Epithelial cell of prostate (primary cell): ENCODE measurements at places on chromosomes 13 and 19.

DNA sequence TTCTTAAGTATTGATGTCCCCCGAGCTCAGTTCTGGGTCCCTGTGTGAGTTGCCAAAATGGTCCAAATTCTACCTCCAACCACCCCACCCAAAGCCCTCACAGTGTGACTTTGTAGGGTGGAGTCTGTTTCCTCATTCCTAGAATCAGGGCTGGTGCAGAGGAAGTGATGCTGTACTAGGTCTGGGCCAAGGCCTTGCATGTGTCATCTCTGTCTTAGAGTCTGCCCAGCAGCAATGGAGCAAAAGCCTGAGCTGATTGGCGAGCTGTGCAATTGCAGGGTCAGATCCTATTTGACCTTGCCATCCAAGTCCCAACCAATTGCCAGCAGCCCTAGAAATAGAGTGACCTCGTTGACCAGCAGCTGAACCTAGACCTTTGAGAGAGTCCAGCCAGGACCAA, 97.0 kb upstream of the ANKRD10 start:
- DNase-seq = no peak

DNA sequence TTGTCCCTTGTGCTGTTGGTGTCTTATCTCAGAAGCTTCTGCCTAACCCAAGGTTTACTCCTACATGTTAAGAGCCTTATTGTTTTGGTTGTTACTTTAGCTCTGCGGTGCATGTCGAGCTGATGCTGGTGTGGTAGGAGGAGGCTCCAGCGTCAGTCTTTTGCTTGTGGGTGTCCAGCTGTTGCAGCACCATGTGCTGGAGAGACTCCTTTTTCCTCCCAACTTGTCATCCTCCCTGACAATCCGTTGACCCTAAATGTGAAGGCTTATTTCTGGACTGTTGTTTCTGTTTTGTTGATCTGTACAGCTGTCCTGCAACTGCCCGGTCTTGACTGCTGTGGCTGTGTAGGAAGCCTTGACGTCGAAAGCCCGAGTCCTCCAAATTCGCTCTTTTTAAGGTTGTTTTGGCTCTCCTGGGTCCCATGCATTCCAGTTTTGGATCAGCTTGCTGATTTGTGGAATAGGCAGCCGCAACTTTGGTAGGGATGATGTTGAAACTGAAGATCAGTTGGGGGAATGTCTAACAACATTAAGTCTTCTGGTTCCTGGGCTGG, 15.3 kb downstream of the NAXD start:
- DNase-seq = no peak

DNA sequence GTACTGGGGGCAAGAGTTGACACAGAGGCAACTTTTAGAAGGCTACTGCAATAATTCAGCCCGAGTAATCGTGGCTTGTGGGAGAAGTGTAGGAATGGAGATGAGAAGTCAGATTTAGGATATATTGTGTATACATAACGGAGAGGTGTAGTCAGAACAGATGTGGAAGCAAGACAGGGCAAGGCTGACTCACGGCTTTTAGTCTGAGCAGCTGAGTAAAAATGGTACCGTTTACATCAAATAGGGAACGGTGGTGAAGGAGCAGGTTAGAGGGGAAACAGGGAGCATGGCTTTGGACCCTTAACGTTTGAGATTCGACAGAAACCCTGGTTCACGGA, 796 bp upstream of the LSM14A start:
- DNase-seq = peak; percentile 34

DNA sequence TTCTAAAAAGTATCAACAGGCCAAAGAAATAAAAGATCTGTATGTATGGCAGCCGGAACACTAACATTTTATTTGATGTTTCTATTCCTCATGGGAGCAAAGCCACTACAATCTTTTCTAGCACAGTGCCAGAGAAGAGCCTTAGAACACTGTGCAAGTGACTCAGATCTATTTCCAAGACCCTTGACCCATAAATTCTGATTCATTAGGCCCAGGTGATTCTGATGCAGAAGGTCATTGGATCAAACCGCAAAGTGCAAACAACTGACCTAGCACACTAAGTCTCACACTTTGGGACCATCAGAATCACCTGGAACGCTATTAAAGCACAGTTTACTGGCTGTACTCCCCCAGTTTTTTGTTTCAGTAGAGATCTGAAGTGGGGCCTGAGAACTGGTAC, 87.6 kb downstream of the MYCBP2 start:
- DNase-seq = no peak

DNA sequence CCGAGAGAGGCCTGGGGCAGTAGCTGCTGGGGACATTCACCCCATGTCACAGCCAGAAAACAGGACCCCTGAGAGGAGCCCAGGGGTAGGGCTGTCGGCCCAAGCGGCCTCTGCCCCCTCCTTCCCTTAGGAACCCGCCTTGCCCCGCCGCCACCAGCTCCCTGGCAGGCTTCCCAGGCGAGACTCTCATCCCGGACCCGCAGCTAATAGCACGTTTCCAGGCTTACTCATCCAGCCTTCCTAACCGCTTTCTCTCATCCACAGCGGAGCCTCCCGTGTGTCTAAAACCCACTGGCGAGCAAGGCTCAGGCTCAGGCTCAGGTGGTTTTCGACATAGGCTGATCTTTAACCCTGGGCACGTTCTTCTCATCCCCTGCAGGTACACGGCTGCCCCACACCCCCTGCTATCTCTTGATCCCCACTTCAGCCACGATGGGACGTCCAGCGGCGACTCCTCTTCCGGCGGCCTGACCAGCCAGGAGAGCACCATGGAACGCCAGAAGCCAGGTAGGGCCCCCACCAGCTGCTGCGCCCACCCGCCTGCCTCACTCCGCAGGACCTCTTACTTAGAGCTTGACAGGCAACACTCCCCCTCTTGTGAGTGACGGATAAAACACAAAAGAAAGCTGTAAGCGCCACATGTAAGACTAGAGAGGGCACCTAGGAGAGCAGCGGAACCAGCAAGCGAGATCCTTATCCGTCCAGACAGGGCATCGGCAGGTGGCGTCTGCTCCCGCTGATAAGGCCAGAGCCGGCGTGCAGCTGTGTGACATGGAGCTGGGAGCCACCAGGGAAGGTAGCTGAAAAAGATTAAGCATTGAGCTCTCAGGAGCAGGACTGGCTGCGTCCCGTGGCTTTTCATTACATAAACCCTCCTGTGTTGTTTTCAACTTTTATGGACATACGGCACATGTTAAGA, 71.3 kb downstream of the DPF1 start:
- no peak for DNase-seq

GRCh38 chr19:53424968-53425597, 6.7 kb upstream of the ZNF761 start:
- DNase-seq = peak; percentile 12

- no peak for DNase-seq
Observed at GRCh38 chr19:32800191-32800590, 69.4 kb downstream of the SLC7A9 start.

DNA sequence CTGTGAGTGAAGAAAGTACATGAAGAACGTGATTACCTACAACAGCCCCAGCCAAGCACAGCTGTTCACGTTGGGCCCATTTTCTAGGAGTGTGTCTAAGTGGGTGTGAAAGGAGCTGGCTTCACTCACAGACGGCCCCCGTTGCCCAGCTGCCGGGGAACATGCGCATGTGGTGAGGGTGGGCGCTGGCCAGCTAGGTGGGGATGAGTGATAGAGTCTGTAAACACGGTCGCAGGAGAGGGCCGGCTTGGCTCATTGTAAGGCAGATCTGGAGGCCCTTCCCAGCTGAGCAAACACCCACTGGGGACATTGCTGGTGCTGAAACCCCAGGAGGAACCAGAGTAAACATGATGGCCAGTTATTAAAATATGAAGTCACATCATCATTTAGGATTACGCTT, 160.5 kb downstream of the TEX29 start:
- no peak for DNase-seq

GRCh38 chr13:19957320-19958154, 990 bp upstream of the ZMYM2 start:
- peak; percentile 16 for DNase-seq

- no peak for DNase-seq
Observed at GRCh38 chr19:28691683-28692082, 521.3 kb downstream of the UQCRFS1 start.

- DNase-seq = no peak
Observed at GRCh38 chr13:46207828-46208227, 3.9 kb upstream of the LRRC63 start.

DNA sequence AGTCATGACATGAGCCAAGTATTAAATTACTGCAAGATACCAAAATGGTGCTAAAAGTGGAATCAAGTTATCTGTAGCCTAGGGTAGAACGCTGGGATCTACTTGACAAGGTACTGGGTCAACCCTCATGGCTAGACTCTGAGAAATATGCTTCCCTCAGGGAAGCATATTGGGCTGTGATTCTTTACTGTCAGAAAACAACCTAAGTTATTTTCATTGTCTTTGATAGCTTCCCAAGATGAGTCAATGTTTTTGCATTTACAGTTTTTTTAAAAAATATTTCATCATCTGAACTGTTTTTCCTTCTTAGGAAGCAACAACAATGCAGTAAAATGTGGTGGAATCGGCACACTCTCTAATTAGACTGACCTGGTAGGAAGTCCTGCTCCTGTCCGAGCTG, 218.0 kb downstream of the RGCC start:
- no peak for DNase-seq

GRCh38 chr13:43171489-43171888, 148.1 kb downstream of the DNAJC15 start:
- no peak for DNase-seq

DNA sequence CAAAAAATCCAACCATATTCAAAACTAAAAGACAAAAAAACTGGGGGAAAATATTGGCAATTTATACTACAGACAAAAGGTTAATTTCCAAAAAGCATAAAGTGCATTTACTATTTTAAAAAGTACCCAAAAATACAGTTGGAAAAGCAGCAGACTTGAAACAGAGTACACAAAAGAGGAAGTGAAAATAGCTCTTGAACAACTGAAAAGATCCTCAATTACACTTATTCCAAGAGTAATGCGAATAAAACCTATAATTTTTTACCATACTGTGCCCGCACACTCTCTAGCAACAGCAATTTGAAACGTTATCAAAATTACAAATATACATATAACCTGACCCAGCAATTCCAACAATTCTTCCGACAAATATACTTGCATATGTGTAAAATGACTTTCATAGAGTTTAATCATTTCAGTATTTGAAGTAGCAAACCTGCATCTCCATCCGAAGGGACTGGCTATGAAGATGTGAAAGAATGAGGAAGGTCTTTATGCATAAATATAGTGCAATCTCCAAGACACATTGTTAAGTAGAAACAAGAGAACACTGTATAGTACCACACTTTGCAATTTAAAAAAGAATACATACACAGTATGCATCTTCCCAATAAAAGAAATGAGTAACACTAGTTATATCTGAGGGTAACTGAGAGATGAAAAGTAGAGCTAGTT, 25.4 kb downstream of the ALG5 start:
- DNase-seq = no peak

GRCh38 chr19:37988758-37989635, 82.0 kb downstream of the SIPA1L3 start:
- DNase-seq = no peak

DNA sequence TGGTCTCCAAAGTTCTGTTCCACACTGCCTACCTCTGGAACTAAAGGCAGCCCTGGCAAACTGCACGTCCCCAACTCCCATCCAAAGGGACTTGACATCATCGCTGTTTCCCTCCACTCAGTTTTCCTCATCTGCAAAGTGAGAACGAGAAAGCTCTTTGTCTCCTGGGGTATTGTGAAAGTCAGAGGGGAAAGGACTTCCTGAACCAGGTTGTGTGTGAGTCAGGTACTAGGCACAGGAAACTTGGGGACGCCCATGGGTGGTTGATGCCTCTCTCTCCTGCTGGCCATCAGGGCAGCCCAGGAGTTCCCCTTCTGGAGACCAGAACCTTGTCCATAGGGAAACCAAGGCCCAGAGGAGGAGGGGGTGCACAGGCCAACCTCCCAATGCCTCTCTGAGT, 4.7 kb downstream of the CRLF1 start:
- no peak for DNase-seq

DNA sequence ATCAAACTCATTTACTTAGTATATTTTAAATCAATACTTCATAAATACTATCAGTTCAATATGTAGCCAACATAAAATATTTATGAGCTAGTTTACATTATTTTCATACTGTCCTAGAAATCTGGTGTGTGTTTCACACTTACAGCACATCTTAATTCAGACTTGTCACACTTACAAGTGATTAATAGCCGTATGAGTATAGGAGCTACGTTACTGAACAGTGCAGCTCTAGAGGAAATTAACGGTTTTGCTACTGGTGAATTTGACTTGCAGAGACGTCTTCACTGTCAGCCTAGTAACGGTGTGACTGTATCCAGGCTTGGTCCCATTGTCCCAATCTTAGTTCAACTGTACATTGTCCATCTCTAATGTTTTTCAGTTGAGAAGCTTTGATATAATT, 33.7 kb upstream of the POSTN start:
- no peak for DNase-seq

- DNase-seq = no peak
Observed at GRCh38 chr13:48602296-48603016, 51.3 kb upstream of the CYSLTR2 start.

DNA sequence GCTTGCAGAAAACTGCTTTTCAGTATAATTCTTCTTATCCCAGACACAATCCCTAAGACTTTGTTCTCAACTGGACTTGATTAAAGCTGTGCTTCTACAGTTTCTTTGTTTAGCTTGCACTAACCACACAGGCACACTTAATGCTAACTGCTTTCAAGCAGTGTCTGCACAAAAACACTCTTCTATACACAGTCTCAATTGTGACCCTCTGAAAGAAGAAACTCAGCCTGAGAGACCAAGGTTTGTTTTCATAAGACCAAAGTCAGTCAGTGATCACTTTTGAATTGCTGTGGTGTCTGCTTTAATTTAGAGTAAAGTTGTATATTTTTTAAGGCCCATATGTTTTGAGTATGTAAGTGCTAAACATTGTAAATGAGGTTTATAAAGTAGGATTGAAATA, 431.2 kb downstream of the KCTD12 start:
- DNase-seq = no peak

DNA sequence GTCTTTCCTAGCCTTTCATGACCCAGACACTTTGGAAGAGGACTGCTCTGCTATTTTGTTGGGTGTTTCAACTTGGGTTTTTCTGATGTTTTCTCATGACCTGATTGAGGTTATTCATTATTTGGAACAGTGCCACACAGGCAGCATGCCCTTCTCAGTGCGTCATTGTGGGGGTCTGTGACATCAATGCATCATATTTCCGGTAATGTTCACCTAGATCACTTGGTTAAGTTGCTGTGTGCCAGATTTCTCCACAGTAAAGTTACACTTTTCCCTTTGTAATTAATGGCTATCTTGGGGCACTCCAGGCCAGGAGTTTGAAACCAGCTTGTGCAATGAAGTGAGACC, 124.4 kb downstream of the SIPA1L3 start:
- no peak for DNase-seq

GRCh38 chr19:8110931-8111330, 38.5 kb downstream of the FBN3 start:
- no peak for DNase-seq

- DNase-seq = no peak
Observed at GRCh38 chr13:105196052-105196451, 1339.4 kb downstream of the EFNB2 start.

GRCh38 chr19:17926044-17926443, 6.8 kb upstream of the CCDC124 start:
- DNase-seq = no peak

DNA sequence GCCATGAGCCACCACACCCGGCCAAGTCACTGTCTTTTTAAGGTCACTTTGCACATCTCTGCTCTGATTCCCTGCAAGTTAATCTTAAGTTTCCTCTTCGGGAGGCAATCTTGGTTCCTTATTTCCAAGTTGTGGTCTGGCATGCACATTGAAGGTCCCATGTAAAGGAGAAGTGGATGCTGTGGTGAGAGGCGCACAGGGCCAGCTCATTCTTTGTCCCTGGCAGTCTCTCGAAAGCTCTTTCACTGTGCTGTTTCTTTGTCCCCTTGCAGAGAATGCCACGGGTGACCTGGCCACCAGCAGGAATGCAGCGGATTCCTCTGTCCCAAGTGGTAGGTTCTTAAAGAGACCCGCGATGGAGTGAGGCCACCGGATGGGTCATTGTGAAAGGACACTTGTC, 16.4 kb upstream of the C19orf33 start:
- no peak for DNase-seq
